HepG2 (cell line): ENCODE measurements at places on chromosomes 5 and 9.

DNA sequence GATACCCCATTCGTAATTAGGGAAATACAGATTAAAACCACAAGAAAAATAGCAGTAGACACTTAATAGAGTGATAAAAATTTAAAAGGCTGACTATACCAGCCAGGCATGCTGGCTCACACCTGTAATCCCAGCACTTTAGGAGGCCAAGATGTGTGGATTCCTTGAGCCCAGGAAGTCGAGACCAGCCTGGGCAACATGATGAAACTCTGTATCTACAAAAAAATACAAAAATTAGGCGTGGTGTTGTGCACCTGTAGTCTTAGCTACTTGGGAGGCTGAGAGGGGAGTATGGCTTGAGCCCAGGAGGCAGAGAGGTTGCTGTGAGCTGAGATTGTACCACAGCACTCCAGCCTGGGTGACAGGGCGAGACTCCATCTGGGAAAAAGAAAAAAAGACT is 72.0 kb downstream of the FCHO2 start:
- no peak for DNase-seq

DNA sequence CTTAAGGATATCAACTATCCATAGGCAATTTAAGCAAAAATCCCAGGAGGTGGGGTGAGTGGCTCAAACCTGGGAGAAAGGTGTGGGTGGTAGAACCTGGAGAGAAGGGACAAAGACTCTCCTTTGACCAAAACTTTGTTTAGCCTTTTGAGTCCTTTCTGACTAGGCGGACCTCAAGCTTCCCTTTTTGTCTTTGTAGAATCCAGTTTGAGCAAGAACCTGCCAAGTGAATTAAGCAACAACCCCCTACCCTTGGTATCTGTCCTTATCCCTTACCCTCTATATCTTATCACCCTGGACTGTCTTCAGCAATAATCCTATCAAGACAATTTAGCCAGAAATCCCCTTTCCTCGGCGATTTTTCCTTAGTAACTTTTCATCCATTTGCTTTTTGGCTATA is 53.5 kb upstream of the SLC28A3 start:
- DNase-seq, result no peak

DNA sequence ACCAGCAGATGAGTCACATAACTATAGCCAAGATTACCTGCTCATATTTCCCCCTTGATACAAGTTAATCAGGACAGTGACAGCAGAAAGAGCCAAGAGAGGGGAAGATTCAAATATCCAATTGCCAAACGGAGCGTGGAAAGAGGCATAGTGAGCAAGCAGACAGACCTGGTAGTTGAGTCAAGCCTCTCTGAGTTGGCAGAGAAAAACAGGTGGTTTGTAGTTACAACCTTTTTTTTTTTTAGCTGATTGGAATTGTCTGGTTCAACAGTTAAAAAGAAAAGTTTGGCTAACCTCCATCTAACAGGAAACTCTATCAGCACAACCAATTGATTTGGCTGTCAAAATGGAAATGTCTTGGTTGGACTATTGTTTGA is 272.1 kb downstream of the TLE1 start:
- DNase-seq, result no peak

GRCh38 chr9:125820100-125820804 is 73.1 kb downstream of the PBX3 start:
- no peak for DNase-seq

- DNase-seq, result no peak
These were observed 11.4 kb downstream of the VCAN start for GRCh38 chr5:83482961-83483360.

GRCh38 chr5:33161421-33161820 is 279.3 kb upstream of the TARS1 start:
- DNase-seq, result no peak

GRCh38 chr9:7704543-7704942 is 95.0 kb downstream of the DMAC1 start:
- no peak for DNase-seq

- peak; percentile 25 for DNase-seq
These were observed 26.5 kb downstream of the TRMO start for GRCh38 chr9:97895695-97896332.

DNA sequence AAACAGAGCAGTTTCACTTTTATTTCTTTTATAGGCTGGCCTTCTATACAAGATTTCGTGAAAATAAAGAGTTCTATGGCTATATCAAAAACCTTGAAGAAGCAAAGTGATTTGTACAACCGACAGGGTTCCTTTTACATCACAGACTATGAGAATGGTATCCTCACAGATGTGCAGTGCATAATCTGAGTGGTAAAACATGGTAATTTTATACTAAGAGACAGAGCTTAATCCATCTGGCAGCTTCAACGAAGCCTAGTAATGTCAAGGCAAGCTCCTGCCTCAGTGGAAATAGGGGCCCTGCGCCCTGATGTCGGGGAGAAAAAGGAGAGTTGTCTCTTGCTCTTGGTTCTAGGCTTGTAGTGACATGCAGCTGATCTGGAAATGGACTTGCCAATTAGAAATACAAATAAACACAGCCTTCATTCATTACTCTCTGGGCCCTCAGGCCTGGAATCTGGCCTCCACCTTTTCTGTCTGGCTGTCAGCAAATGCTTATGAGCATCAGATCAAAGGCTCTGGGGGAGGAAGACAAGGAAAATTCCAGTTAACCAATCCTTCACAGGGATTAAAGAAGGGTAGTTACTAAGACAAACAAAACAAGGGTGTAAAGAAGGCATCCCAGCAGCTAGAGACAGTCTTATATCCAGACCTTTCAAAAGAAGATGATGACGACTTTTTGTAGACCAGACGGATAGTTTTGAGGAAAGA is 33.6 kb upstream of the TRIM32 start:
- DNase-seq, result peak; percentile 12

GRCh38 chr5:159031513-159031912 is 68.2 kb downstream of the EBF1 start:
- DNase-seq, result no peak

DNA sequence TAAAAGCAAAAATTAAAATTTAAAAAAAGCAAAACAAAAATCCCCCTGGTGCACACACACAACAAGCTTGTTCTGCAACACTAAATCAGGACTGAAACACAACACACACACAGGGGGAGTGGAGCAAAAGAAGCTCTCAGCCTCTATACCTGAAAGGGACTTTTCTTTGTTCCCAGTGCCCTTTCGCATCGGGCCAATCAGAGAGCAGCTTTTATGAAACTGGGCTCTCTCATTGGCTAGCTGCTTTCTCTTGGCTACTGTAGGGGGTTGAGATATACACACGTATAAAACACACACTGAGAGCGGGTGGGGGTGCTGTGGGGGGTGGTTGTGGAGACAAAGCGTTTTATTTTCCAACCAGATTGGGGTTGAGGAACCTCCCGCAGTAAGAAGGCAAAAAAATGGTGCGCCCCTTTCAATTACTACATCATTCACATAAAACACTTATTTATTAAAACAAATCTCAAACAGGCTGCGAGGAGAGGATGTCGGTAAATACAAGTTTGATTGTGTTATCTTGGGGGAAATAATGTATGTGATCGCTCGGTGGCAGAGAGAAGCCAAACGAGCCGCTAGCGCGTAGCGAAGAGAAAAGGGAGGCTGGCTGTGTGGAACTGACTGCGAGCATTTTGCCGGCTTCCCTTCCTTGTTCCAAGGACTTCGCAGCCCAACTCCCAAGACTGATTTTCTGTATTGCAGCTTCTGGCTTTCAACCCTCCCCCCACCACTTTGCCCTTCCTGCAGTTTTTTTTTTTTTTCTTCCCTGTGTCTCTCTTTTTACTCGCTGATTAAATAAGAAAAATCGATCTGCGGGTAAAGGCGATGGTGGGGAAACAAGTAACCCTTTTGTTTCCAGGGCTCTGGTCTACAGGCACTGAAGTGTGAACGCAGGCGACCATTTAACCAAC is 2.5 kb upstream of the ZNF608 start:
- peak; percentile 81 for DNase-seq

DNA sequence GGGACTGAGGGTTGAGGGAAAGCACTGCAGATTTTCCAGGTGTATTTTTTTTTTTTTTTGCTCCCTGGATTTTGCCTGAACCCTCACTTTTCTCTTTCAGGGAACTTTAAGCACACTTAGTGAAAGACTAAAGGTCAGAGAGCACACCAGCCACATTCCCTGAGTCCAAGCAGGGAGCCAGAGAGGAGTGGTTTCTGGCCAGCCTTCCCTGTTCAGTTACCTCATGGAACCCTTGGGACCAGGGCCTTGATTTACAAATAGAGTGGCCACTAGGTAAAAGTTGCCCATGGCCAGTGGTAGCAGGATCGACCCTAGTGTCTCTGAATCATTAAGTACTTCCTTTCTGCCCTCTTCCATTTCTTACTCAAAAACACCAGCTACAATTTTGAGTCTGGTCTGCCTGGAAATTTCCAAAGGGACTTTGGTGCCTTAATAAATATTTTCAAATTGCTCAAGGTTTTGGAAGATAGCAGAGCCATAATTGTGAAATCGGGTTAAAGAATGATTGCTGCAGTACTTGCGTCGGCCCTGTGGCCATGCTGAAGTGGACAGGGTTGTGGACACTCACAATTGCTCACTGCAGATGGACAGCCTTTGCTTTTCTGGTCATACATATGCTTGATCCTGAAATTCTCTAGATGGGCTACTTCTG is 14.5 kb downstream of the PALM2AKAP2 start:
- no peak for DNase-seq

GRCh38 chr5:65127161-65127901 is 354.4 kb downstream of the ADAMTS6 start:
- DNase-seq, result no peak

- no peak for DNase-seq
These were observed 499 bp downstream of the FBLL1 start for GRCh38 chr5:168529374-168530234.

GRCh38 chr9:93329629-93330280 is 121.7 kb upstream of the FAM120A start:
- peak; percentile 56 for DNase-seq

DNA sequence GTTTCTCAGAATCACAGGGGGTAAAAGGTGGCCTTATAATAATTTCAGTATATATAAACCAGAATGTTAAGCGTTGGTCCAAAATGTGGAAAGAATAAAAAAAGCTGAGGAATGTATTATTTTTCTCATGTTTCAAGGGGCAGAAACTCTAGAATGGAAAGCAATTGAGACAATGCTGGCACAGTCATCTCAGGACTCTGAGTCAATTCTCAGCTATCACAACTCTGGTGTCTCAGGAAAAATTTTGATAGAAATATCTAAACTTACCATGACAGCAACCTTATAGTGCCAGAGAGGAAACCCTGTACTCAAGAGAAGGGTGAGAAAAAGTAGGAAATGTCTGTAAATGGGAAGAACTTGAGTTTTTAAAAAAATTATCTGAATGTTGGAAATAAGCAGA is 1189.4 kb upstream of the NUDT12 start:
- no peak for DNase-seq

GRCh38 chr9:89603767-89604665 is 796 bp upstream of the GADD45G start:
- DNase-seq, result peak; percentile 47

- no peak for DNase-seq
These were observed 24.9 kb upstream of the ZSWIM6 start for GRCh38 chr5:61307191-61307590.

DNA sequence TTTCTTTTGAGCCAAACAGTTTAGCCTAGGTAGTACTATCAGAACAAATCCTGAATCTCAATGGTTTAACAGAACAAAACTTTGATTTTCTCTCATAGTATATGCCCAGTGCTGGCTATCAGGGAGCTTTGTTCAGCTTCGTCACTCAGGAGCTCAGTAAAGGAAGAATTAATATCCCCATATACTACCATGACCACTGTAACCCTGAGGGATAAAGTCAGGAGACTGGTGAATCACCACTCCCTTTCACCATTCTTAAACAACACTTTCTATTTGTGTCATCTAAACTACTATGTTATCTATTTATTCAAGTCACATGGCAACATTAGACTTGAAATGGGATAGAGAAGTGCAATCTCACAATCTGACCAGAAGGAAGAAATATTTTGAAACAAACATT is 522.6 kb upstream of the COX7C start:
- DNase-seq, result no peak

DNA sequence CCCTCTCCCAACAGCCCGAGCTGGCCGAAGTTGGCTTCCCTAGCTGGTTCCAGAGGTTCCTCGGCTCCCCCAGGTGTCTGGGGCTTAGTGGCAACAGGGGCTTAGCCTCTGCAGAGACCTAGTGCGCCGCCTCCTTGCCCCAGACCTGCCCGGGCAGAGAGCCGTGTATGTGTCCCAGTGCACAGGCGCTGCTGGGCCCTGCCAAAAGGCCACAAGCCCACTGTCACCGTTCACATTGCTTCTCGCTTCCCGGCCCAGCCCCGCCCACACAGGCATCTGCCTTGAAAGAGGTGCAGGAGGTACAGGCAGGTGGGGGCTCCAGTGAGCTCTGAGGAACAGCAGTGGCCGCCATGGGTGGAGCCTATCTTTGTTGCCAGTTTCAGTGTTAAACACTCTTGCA is 2.5 kb upstream of the CACFD1 start:
- peak; percentile 20 for DNase-seq

- no peak for DNase-seq
These were observed 22.7 kb downstream of the COL27A1 start for GRCh38 chr9:114178076-114178475.

- no peak for DNase-seq
These were observed 57.7 kb downstream of the AK8 start for GRCh38 chr9:132820169-132820944.

- DNase-seq, result no peak
These were observed 173.7 kb downstream of the CPLANE1 start for GRCh38 chr5:37075399-37075950.

GRCh38 chr9:12973710-12974109 is 198.9 kb downstream of the LURAP1L start:
- no peak for DNase-seq

DNA sequence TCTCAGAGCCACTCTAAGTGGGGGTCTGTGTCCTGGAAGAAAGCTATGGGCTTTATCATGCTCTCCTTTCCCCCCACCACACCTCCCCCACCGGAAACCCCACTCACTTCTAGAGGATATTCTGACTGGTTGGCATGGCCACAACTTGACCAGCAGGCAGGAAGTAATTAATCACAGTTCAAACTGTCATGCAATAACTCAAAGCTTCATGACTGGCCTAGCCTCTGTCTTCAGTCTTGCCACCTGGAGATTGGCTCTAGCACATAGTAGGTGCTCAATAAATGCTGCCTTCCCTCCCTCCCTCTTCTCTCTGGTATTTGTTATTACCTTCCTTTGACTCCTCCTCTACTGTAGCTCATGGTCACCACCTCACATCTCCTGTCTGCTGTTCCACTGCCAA is 124.7 kb downstream of the GABBR2 start:
- DNase-seq, result no peak

DNA sequence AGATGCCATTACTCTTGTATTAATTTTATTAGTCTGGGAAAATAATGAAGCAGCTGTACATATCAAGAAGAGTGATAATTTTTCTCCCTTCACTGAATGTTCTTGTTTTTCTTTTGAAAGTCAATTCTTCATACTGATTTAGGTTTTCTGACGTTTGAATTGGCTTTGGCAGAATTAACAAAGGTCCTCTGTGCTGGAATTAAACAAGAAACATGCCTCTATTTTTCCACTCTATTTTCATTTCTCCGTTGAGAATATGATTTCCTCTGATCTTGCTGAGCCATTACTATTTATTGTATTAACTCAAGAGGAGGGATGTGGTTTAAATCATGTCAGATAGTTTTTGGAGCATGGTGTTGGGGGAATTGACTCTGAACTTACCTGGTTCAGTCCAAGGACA is 42.3 kb downstream of the ANKDD1B start:
- DNase-seq, result no peak
